Non-pigmented ciliary epithelial cell (primary cell): ENCODE measurements at places on chromosomes 3 and 15.
A peak's percentile ranks its signal among the peaks of the same experiment; 100 is the strongest.

GRCh38 chr3:133487920-133488540, 85.5 kb upstream of the CDV3 start:
- no peak for DNase-seq

- no peak for DNase-seq
Measured at GRCh38 chr3:108602249-108602934, 12.9 kb downstream of the DZIP3 start.

DNA sequence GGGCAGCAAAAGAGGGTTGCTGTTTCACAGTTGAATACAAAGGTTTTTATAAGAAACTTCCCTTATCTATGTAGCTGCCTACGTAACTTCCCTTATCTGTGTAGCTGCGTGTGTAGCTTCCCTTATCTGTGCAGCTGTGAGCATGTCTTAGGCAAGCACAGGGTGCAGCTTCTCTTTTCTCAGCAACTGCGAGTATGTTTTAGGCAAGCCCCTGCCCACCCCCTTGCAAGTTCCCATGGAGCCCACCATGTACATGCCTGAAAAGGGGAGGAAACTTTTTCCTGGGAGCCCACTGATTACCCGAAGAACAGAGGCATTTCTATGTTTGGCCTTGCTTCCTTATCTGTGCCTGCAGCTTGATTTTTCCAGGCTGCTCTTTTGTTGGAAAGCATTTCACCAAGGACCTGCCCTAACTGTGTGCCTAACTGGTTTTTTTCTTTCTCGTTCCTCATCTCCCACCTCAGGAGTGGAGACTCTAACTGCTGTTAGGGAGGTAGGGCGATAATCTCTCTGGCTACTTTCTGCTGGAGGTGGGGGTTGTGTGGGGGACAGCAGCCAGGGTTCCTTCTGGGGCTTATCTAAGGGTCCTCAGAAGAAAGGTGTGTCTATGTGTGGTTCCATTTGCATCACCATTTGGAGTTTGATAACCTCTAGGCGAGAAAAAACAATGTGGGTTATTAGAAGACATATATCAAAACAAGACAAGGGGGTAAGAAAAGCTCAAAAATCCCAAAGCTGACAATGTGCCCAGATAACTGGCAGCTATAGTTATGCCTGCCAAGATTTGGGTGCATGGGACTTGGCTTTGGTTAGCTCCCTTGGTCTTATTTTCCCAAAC, 26.0 kb downstream of the SORD start:
- DNase-seq = peak; percentile 10

- DNase-seq = no peak
Measured at GRCh38 chr15:82680200-82681102, 29.2 kb downstream of the AP3B2 start.

DNA sequence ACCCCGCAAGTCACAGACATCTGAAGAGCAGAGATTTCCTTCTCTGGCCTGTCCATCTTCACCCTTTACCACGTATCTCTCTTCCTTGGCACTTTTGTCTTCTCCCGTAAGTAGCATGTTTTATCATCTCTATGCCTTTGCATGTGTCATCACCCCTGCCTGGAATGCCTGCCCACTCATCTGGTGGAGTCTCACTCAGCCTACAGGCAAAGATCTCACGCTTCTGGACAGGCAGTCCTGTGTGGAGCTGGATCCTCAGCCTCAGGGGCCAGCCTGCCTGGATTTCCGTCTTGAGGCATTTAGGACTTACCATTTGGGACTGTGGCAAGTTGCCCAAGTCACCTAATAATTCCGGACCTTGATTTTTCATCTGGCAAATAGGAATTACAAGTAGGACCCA, 114.3 kb upstream of the CACNA2D3 start:
- DNase-seq = no peak

GRCh38 chr3:119175872-119176756, 2.7 kb downstream of the UPK1B start:
- DNase-seq = no peak

GRCh38 chr3:160671231-160671630, 5.7 kb upstream of the ARL14 start:
- no peak for DNase-seq

DNA sequence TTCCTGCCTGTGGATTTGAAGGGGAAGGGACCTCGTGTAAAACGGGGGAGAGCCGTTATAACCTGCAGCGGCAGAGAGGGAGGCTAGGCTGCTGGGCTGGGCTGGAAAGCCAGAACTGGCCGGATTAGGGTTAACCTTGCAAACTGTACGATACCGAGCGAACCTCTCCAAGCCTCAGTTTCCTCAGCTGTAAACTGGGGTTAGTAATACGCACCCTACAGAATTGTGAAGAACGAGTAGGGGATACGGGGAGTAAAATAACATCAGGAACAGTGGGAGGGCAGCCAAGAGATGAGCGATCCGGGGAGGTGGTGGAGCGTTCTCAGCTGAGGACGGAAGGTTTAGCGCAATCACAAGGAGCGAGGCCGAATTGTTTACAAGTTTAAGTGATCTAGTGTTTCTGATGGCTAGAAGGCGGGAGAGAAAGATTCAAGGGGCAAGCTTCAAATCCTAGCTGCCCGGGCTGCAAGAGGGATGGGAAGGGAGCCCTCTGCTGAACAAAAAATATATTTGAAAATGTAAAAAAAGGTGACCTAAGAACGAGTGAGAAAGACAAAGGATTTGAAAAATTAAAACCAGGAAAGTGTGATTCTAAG, 768 bp upstream of the SEMA5B start:
- peak; percentile 41 for DNase-seq

DNA sequence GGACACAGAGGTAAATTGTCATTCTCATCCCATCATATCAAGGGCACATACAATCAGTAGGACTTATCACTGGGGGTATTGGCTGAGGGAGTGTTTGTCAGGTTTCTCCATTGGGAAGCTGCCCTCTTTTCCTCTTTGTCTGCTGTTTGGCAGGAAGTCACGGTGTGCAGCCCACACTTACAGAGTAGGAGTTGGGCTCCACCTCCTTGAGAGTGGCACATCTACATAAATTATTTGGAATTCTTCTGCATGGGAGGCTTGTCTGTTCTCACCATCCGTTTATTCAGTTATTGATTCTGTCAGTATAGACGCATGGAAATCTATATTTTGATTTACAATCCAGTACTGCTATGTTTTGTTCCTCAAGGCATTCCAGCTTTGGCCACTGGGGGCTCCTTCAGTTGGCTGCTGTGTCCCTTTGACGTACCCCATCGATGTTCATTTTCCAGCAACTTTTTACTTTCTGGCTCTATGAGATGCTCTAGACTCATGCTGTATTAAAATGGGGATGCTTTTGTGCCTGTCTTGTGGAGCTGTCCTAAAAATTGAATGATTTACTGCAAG, 200.3 kb downstream of the SLCO3A1 start:
- DNase-seq = no peak

DNA sequence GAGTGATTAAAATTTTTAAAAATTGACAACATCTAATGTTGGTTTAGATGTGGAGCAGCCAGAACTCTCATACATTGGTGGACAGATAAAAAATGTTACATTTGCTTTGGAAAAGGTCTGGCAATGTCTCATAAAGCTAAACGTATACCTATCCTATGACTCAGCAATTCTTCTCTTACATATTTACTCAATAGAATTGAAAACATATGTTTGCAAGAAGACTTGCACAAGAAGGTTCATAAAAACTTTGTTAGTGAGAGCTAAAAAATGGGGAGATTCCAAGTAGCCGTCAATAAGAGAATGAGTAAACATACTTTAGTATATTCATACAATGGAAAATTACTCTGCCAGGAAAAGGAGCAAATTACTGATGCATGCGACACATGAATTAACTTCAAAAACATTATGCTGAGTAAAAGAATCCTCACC, 30.0 kb downstream of the MASP1 start:
- DNase-seq = peak; percentile 50

DNA sequence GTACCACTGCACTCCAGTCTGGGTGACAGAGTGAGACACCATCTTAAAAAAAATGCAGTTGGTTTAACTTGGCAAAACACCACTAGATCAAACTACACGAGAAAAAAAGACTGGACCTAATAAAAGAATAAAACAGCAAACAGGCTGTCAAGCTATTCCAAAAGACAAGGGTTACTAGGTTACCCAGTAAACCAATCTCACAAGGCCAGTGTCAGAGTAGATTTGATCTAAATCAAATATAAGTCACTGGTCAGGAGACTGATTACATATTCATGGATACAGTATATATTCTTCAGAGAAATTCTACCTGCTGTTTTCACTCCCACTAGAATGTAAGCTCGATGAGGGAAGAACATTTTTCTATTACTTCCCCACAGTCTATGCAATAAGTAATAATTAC, 2.5 kb upstream of the GANC start:
- DNase-seq = no peak

DNA sequence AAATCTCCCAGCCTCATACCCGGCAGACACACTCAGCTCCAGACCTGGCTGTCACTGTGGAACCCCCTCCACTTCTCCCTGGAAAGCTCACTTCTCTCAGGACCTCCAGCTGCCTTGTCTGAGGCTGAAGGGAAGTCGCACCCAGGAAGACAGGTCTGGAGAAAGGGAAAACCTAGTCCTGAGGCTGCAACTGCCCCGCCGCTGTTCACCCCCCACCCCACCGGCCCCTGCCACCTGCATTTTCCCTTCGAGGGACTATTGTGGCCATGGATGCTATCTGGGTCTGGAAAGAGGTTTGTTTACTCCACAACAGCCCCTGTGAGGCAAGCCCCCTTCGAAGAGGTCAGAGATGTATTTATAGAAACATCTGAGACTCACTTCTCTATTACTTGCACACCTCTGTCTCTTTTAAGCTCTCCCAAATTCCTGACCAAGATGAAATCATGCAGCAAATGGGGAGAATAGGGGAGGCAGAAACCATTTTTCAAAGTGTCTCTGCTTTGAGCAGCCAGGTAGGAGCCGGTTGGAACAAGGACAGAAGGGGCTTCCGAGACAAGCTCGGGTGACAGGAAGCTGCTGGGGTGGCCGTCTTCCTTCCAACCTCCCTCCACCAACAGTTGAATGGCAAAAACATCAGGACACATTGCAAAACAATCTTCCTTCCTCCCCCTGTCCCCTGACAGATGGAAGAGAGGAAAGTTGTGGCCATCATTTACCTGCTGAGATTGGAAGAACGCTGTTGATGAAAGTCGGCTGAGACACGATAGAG, 518 bp downstream of the COLQ start:
- no peak for DNase-seq

- DNase-seq = no peak
Measured at GRCh38 chr15:35170207-35170606, 85.1 kb upstream of the NANOGP8 start.

GRCh38 chr3:160369784-160370183, 29.2 kb downstream of the IFT80 start:
- DNase-seq = no peak

- no peak for DNase-seq
Measured at GRCh38 chr3:143951351-143951971, 20.2 kb upstream of the DIPK2A start.

- DNase-seq = no peak
Measured at GRCh38 chr3:25046911-25047771, 380.9 kb upstream of the RARB start.

DNA sequence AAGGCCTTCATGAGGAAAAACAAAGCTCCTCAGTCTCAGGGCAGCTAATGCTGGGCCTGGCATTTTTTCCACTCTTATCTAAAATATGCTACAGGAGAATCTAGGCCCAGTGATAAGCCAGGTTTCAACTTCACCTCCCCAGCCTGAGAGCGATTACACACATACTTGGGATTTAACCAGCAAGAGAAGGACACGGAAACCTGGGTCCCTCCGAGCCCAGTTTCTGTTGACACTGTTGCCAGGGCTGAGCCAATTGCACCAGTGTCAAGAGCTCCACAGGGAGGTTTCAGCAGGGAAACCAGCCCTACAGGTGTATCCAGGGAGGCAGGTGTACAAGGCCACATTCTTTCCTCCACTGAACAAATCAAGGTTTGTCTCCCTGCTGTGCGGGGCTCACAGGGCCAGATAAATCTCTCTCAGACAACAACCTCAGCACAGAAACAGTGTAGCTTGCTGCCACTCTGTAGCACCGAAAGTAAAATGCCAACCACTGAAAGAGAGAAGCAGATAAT, 85.4 kb downstream of the MAGI1 start:
- DNase-seq = no peak

- DNase-seq = peak; percentile 59
Measured at GRCh38 chr3:44825264-44825925, 36.3 kb upstream of the TMEM42 start.

- DNase-seq = no peak
Measured at GRCh38 chr3:42764115-42764514, 8.9 kb downstream of the CCDC13 start.

DNA sequence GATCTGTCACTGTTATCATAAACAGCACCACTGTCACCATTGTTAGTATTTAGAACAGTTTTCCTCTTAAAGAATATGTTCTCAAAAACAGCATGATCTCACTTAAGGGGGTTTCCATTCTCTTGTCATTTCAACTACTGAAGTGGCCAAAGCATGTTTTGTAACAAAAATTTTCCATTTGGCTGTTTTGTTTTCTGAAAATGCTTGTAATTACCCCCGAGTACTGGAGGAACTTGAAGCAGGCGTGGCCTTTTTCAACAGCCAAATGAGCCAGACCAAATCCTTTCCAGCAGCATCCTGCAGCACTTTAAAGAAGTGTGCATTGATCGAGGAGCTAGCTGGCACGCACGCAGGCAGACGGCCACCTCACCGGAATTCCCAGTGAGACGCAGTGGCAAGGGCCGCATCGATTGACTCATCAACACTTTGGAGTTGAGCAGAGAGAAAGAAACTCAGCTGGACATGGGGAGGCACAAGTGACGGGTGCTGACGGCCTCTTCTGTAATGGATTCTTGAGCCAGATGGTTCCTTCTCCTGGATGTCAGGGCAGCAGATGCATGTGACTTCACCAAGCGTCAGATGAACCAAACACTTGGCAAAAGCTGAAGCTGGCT, 234.3 kb upstream of the IGF1R start:
- no peak for DNase-seq

- no peak for DNase-seq
Measured at GRCh38 chr3:172585954-172586353, 62.7 kb upstream of the TNFSF10 start.

DNA sequence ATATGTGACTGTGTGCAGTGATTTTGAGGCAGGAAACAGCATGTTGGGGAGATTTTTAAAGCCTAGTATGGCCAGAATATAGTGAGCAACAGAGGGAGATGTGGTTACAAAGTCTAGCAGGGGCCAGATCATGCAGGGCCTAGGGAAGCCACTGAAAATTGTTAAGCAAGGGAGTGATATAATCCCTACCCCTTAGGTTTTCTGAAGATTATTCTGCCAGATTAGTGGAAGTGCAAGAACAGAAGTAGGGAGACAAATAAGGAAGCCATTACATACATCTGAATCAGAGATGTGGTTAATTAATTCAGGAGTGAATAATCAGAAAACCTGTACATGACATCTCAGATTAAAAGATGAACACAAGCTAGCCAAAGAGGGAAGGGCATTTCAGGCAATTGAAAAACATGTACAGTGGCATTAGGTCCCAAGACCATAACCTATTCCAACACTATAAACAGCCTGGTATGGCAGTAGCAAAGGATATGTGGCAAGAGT, 54.8 kb downstream of the MSL2 start:
- DNase-seq = no peak

GRCh38 chr3:23979569-23979968, 34.5 kb downstream of the NR1D2 start:
- DNase-seq = no peak

DNA sequence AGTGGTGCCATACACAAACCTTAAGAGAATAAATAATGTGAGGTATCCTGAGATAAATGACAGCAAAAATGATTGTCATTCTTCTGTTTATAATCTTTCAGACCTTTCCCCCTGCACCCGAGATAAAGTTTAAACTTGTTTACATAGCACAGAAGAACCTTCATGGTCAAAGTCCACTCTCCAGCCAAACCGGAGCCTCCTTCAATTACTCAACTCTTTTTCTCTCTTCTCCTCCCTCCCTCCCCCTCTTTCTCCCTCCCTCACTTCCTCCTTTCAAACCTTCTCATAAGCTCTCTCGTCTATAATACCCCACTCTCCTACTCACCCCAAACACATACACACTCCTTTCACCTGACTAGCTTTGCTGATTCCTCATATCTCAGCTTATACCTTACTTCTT, 198.9 kb downstream of the EFHB start:
- no peak for DNase-seq
